ENCODE measurements at places on chromosomes 7 and 10. TPM values are rescaled to one million over a fixed set of nuclear protein-coding genes. Genes with fewer than 3 reads are reported as not detected.

DNA sequence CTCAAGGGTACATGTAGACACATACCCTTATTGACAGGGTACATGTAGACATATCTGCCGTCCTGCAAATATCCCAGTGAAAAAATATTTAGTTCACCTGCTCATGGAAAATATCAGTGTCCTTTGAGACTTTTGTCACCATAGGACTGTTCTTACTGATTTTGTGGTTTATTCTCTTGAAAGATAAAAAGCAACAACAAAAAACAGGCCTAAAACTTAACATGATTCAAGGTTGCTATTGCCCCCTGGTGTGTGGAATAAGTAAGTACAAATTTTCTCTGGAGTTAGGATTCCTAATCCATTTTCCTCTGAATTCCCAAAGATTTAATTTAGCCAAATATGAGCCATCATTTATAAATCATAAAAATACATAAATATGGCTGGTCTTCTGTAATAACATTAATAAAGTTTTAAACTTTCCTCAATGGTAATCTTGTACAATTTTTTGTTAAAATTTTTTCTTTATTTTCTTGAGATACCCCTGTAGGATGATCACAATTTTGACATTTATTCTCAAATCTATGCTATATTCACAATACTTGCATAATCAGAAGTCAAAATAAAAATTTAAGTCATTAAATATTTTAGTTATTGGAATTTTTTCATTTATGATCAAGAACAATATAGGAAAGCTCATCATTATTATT, 741.4 kb upstream of the POT1 start:
- no peak overlapping the region for H3K4me3 ChIP-seq
- H3K36me3 ChIP-seq = no peaks in the 10 kb centered on the region
- no peak overlapping the region for H3K27ac ChIP-seq

Gene MYO3A
- total RNA-seq = not detected

Gene MYPN
- total RNA-seq = 0.22 TPM

DNA sequence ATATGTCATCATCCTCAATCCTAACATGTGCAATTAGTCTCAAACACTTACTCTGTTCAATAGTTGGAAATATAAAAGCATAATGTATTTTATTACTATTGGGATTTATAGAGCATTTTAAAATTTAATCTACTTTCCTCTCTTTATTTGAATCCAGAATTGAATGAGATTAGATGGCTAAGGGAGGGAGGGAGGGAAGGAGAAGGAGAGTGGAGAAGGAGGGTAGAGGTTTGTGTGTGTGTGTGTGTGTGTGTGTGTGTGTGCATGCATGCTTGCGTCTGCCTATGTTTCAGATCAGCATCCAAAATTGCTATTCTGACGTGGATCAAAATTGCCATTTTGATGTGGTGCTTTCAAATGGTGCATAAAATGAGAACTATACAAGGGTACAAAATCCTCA, 90.8 kb downstream of the NRP1 start:
- peaks cover 13% of the 10 kb centered on the region for H3K4me1 ChIP-seq
- no peak overlapping the region for H3K27ac ChIP-seq
- no peak overlapping the region for H3K4me3 ChIP-seq

Gene PPP1R3A
- not detected for total RNA-seq
